ENCODE measurements at places on chromosomes 1 and 21.
A peak's percentile ranks its signal among the peaks of the same experiment; 100 is the strongest.

- no peak for DNase-seq
These were observed 13.6 kb downstream of the THAP3 start for GRCh38 chr1:6638226-6638625.

DNA sequence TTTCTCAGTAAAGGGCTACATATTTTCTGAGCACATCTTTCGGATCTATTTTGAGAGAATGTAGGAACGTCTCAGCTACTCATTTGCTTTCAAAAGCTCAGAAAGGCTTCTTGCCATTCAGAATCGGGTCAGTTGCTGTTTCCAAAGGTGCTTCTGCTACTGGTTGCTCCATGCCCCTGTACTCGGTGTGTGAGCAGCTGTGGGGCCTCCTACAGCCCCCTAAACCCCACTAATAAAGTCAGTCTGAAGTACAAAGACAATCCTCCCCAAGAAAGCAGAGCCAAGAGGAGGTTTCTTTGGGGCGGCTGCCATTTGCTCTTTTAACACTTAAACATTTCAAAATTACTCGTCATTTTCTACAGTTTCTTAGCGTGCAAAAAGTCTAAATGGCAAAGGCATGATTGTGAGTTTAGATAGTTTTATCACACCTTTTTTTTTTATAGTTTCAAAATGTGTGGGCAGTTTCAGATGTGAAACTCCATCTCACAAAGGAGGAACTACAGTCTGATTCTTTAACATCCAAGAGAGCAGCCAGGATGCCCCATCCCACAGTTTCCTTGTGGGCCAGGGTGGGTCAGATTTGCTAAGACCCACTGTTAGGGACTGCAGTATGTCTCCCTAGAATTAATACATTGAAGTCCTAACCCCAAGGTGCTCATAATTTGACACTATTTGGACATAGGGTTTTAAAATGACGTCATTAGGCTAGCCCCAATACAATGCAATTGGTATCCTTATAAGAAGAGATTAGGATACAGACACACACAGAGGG is 4.1 kb downstream of the RUNX1 start:
- DNase-seq, result no peak

DNA sequence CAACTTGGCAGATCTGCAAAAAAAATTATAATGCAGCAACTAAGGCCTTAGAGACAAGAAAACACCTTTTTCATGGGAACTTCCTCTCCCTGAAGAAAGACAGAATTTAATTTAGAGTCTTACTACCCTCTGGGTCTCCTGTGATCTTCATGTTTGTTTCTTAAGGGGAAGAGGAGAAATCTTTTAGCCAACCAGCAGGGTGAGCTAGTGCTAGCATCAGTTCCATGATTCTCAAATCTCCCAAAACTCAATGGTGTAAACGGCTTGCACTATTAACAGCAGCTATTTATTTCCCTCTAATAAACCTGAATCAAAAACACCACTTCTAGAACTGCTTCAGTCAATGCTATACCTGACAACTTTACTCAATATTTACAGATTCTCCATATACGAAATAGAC is 3.8 kb downstream of the ZNF644 start:
- no peak for DNase-seq

- DNase-seq, result no peak
These were observed 102.8 kb downstream of the POFUT2 start for GRCh38 chr21:45184869-45185268.

- no peak for DNase-seq
These were observed 341.2 kb downstream of the PTPRU start for GRCh38 chr1:29577512-29577911.

- no peak for DNase-seq
These were observed 2.1 kb downstream of the PFKL start for GRCh38 chr21:44301961-44302406.

GRCh38 chr1:188154196-188154595 is 1325.4 kb downstream of the PLA2G4A start:
- no peak for DNase-seq

GRCh38 chr1:111955755-111956154 is 33.7 kb downstream of the KCND3 start:
- no peak for DNase-seq

DNA sequence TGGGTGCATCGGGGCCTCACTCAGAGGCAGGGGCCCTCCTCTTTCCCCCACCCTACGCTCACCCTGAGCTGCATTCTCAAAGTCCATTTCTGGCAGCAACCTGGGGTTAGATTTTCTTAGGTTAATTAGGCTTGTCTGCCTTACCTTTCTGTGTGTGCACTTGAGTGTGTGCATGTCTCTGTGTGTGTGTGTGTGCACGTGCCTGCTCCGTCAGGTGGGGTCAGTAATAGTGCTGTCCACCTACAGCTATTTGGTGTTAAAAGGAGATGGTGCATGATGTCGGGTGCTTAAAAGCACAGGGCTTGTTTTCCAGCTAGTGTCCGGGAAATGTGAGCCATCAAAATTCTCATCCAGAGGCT is 257.9 kb downstream of the CAMTA1 start:
- no peak for DNase-seq

DNA sequence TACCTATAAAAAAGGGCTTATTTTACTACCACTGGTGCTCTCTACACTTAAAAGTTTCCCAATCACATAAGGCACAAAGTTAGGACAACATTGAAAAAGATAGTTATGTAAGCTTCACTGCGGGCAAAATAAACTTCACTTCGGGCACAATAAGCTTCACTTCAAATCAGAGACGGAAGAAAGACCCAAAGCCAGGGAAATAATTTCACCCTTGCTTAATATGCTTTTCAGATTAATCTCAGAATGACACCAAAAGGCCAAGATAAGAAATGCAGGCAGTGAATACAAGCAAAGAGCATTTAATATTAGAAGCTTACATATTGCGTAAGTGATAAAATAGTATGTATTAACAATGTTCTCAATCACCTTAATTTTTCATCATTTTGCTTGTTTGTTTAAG is 444.2 kb downstream of the SETD4 start:
- DNase-seq, result peak; percentile 40

DNA sequence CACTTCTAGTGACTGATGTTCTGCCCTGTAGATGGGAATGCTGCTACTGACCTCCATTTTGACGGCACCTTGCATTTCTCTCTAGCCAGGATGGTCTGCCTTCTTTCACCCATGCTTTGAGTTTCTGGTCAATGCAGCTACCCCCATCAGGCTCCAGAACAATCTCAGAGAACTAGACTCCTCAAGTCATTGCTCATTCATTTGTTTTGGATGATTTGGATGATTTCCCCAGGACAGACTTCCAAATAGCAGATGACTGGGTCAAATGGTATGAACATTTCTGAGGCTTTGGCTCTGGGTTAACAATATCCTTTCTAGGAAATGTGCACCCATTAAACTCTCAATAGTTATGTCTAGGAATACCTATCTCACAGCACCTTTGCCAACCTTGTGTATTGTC is 63.9 kb downstream of the CSMD2 start:
- no peak for DNase-seq

- peak; percentile 57 for DNase-seq
These were observed 145.5 kb downstream of the TIAM1 start for GRCh38 chr21:31198575-31198974.

GRCh38 chr1:56638248-56638647 is 6.9 kb upstream of the PRKAA2 start:
- DNase-seq, result no peak

GRCh38 chr1:147781056-147781471 is 20.7 kb upstream of the GJA5 start:
- DNase-seq, result no peak
